ENCODE measurements at places on chromosomes 4 and X.

DNA sequence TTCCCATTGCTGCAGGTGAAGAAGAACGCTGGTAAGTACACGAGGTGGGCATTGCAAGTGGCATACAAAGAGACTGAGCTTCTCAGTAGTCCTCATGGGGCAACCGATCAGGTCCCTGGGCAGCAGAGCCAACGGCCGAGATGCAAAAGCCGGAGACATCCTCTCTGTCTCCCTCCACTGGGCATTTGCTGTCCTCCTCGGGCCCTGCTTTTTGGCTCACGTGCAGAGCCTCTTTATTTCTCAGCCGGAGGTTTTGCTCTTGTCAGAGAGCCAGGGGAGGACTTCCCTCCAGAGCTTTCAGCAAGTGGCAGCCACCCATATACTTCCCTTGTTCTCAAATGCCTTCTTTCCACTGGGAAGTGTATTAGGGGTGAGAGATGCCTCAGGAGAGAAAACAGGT is 18.0 kb downstream of the STARD8 start:
- no peak for DNase-seq

GRCh38 chr4:118282692-118283091 is 70.1 kb downstream of the PRSS12 start:
- DNase-seq = no peak

DNA sequence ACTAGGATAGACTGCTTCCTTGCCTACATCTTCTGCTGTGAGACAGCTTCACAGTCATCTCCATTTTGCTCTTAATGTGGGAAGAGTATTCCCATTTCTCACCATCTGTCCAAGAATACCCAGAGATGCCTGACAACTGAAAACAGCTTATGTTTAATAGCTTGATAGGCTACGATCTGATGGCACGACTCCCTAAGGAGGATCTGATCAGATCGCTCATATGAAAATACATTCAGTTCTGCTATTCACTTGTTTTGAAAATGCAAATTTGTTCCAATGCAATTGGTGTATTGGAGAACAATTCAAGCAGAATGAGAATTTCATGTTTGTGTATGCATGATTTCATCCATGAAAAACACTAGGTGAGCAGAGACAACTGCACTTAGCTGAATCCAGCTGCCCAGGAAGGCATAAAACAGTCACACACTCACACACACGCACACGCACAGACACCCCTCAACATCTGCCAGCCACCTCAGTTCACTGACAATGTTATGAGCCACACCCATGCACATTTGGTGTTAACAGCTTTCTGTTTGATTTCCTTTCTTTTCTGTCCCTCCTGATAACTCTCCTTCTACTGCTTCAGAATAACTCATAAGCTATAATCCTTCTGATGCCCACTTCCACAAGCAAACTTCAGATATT is 29.6 kb downstream of the TRIML1 start:
- no peak for DNase-seq

GRCh38 chr4:147054228-147054872 is 108.7 kb upstream of the TTC29 start:
- no peak for DNase-seq

Data from GM12891 (cell line).